ENCODE measurements at places on chromosomes 5 and 9. TPM values are rescaled to one million over a fixed set of nuclear protein-coding genes. Genes with fewer than 3 reads are reported as not detected.

The FIBCD1 gene
- not detected for polyA plus RNA-seq

The SPATA31D4 gene
- polyA plus RNA-seq: not detected

The LOX gene
- 46.4 TPM for polyA plus RNA-seq

The FOCAD gene
- 24.4 TPM for polyA plus RNA-seq

The CENPK gene
- polyA plus RNA-seq: 25.0 TPM

The PCDHA10 gene
- polyA plus RNA-seq: 23.1 TPM

The CDKN2A gene
- 28.8 TPM for polyA plus RNA-seq

The ELAVL2 gene
- polyA plus RNA-seq: 14.0 TPM

The SPINK9 gene
- not detected for polyA plus RNA-seq

The IL13 gene
- polyA plus RNA-seq: not detected
